Ovary (tissue), 10 donors: ENCODE measurements at places on chromosomes 3 and 15.

- DNase-seq, result peak; percentile 57
- H3K27me3 ChIP-seq, result no peaks in the 10 kb centered on the region
- no peaks in the 10 kb centered on the region for H3K36me3 ChIP-seq
- H3K4me1 ChIP-seq, result peaks cover 8% of the 10 kb centered on the region
These were observed 23.8 kb downstream of the MEX3B start for GRCh38 chr15:82021992-82022391.

DNA sequence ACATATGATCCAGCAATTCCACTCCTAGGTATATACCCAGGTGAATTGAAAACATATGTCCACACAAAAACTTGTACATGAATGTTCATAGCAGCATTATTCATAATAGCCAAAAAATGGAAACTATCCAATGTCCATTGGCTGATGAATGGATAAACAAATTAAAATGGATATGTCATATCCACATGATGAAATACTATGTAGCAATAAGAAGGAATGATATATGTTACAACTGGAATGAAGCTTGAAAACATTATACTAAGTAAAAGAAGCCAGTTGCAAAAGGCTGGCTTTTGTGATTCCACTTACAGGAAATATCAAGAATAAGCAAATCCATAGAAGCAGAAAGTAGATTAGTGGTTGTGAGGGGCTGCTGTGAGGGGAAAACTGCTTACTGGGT is 33.7 kb downstream of the BNC1 start:
- no peak for DNase-seq
- no peaks in the 10 kb centered on the region for H3K36me3 ChIP-seq
- no peaks in the 10 kb centered on the region for H3K27me3 ChIP-seq
- H3K4me1 ChIP-seq, result no peaks in the 10 kb centered on the region

- H3K27ac ChIP-seq, result no peak overlapping the region
- no peaks in the 10 kb centered on the region for H3K27me3 ChIP-seq
- DNase-seq, result no peak
- H3K4me3 ChIP-seq, result no peak overlapping the region
- H3K4me1 ChIP-seq, result no peaks in the 10 kb centered on the region
- H3K36me3 ChIP-seq, result no peaks in the 10 kb centered on the region
These were observed 6.9 kb upstream of the CX3CR1 start for GRCh38 chr3:39286771-39287170.

DNA sequence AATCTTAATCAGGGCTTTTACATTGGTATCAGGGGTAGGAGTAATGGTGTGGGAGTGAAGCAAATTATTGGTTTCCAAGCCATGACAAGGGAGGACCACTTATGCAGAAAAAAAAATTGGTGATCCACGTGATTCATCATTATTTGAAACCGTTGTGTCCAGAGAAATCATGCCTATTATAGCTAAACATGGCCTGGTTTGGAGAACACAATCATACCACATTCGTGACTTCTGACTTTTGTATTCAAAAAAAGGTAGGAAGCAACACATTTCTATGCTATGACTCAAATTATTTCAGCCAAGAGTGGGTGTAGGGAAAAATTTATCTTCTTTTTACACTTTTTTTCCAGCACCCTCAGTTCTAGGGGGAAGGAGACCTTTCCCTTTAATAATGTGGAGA is 924.3 kb upstream of the GBE1 start:
- no peaks in the 10 kb centered on the region for H3K36me3 ChIP-seq
- no peaks in the 10 kb centered on the region for H3K4me1 ChIP-seq
- H3K27me3 ChIP-seq, result no peaks in the 10 kb centered on the region
- H3K27ac ChIP-seq, result no peak overlapping the region
- no peak overlapping the region for H3K4me3 ChIP-seq
- no peak for DNase-seq

DNA sequence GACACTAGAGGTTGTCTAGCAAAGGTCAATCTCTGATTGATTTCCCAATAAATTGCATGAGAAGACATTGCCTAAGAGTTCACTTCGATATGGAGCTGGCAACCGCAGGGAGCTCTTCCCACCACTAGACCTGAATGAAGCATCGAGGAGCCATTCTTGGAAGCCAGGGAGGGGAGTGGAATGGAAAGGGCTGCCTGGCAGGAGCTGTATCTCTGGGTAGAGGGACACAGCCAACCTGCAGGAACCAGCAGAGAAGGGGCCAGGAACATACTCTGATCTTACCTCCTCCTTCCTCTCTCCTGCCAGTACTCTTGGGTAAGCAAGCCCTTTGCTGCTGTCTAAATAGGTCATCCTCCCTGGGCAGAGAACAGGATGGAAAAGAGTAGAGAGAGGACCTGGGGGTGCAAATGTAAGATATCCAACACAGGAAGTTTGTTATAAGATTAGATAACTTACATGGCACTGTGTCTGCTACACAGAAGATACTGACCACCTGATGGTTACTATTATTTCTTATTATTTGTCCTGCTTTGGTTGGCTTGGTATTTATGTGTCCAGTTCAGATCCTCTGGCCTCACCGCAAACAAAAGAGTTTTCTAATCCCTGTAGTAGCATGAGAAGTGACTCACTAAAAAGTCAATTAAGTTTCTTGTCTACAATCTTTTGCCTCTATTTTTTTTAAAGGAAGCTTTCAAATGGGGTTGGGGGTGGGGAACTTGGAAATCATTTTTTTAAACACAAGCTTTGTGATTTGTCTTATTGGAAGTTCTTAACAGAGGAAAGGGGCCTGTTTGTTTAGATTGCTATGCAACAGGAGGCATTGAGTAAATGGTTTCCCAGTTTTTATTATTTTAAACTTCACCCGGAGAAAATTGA is 156.7 kb upstream of the TSC22D2 start:
- no peak for DNase-seq
- H3K27me3 ChIP-seq, result no peaks in the 10 kb centered on the region
- no peak overlapping the region for H3K27ac ChIP-seq
- no peak overlapping the region for H3K4me3 ChIP-seq

- no peak for DNase-seq
- no peaks in the 10 kb centered on the region for H3K4me1 ChIP-seq
- no peaks in the 10 kb centered on the region for H3K36me3 ChIP-seq
- no peaks in the 10 kb centered on the region for H3K27me3 ChIP-seq
- H3K4me3 ChIP-seq, result no peak overlapping the region
These were observed 58.7 kb upstream of the MRPL3 start for GRCh38 chr3:131561511-131561910.

DNA sequence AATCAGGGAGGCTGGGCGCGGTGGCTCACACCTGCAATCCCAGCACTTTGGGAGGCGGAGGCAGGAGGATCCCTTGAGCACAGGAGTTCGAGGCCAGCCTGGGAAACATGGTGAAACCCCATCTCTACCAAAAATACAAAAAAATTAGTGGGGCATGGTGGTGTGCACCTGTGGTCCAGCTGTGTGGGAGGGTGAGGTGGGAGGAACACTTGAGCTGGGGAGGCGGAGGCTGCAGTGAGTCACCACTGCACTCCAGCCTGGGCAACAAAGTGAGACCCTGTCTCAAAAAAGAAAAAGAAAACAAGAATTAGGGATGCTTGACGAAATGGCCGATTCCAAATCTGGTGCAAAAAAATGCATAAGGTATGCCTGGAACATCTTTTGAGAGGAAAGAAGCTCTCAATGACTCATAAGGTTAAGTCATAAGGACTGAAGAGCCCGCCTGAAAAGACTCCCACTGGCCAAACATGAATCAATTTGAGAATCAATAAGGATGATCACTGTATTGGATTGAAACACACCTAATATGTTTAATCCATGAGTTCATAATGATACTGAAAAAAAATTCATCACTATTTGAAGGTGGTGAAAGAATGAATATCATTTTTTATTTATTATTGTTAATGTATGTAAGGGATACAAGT is 27.7 kb downstream of the BLM start:
- DNase-seq, result no peak
- no peaks in the 10 kb centered on the region for H3K27me3 ChIP-seq
- H3K36me3 ChIP-seq, result no peaks in the 10 kb centered on the region
- H3K4me3 ChIP-seq, result no peak overlapping the region
- H3K27ac ChIP-seq, result no peak overlapping the region

DNA sequence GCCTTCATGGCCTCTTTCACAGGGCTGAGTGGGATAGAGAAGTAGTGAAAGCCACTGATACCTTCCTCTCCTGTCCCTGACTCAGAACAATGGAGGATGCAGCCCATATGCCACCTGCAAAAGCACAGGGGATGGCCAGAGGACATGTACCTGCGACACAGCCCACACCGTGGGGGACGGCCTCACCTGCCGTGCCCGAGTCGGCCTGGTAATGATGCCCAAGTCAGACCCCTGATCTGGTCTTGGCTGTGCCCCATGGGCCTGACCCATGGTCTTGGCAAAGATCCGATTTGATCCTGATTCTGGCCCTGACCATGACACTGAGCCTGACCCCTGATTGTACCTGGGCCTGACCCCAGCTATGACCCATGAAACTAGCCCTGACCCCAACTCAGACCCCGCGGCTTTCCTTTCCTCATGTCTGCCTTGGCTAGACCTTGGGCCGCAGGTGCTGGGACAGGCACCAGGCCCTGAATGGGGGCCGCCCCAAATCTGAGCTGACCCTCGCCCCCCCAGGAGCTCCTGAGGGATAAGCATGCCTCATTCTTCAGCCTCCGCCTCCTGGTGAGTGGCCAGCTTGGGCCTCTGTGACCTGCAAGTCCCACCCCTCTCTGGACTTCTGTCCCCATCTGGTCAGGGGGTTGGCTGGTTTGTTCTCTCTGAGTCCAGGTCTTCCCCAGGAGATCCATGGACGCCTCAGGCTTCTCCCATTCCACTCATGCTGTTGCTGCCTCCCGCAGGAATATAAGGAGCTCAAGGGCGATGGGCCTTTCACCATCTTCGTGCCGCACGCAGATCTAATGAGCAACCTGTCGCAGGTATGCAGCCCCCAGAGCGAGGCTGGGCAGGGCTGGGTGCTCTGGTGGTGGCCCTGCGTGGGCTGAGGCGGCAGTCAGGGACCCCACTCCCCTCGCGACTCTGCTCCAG is 15.6 kb downstream of the NT5DC2 start:
- no peaks in the 10 kb centered on the region for H3K27me3 ChIP-seq
- no peaks in the 10 kb centered on the region for H3K36me3 ChIP-seq
- no peak overlapping the region for H3K27ac ChIP-seq
- peaks cover 7% of the 10 kb centered on the region for H3K4me1 ChIP-seq
- H3K4me3 ChIP-seq, result peak overlapping the region; percentile 32

DNA sequence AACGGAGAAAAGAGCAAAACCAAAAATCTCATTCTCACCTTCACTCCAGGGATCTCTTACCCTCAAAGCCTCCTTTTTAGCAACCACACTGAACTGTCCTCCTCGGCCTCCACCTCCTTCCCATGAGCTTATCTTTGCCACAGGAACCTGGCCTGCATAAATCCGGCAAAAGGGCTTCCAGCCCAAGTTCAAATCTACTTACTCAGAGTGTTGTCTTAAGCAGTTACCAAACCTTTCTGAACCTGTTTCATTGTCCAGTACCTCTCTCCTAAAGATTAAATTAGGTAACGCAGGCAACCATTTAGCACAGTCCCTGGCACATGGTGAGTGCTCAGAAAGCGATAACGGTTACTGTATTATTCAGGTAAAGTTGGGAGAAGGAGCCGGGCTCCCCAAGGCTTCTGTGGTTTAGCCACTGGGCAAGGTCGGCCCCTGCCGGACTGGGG is 777 bp downstream of the CIB1 start:
- no peaks in the 10 kb centered on the region for H3K27me3 ChIP-seq
- no peak for DNase-seq
- peak overlapping the region; percentile 66 for H3K4me3 ChIP-seq

GRCh38 chr3:154040283-154040682 is 80.9 kb upstream of the ARHGEF26 start:
- H3K27ac ChIP-seq, result no peak overlapping the region
- H3K36me3 ChIP-seq, result no peaks in the 10 kb centered on the region
- no peak overlapping the region for H3K4me3 ChIP-seq
- H3K4me1 ChIP-seq, result no peaks in the 10 kb centered on the region
- H3K27me3 ChIP-seq, result no peaks in the 10 kb centered on the region

DNA sequence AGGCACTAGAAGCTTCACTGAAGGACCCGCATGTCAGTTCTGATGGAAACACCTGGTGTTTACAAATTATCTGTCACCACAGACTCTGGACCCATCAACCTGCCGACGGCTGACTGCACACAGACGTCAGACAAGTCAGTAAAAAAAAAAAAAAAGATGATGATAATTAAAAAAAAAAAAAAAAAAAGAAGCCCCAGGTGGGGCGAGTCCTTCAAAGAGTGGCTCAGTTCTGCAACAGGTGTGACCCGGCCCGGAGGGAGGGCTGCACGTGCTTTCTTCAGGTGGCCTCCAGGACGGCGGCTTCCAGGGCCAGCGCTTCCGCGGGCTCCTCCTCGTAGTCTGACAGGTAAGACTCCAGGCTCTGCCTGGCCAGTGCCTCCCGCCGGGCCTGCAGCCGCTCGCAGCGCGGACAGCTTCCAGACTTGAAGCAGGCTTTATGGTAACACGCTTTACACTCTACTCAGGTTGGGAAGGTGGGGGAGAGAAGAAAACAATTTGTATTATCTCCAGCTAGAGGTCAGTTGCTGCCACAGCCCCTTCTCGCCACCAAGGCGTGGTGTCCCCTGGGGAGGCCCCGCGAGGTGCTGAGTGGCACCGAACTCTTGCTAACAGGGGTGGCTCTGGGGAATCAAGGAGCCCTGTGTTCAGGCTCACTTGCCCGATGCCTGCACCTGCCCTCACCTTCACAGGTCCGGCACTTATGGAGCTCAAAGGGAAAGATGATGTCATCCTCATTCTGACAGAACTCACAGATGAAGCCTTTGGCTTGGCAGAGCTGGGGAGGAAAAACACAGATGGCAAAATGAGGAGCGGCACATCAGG is 61.8 kb downstream of the RUBCN start:
- no peak overlapping the region for H3K4me3 ChIP-seq
- no peaks in the 10 kb centered on the region for H3K27me3 ChIP-seq
- no peak for DNase-seq
- no peaks in the 10 kb centered on the region for H3K36me3 ChIP-seq
- no peaks in the 10 kb centered on the region for H3K4me1 ChIP-seq

DNA sequence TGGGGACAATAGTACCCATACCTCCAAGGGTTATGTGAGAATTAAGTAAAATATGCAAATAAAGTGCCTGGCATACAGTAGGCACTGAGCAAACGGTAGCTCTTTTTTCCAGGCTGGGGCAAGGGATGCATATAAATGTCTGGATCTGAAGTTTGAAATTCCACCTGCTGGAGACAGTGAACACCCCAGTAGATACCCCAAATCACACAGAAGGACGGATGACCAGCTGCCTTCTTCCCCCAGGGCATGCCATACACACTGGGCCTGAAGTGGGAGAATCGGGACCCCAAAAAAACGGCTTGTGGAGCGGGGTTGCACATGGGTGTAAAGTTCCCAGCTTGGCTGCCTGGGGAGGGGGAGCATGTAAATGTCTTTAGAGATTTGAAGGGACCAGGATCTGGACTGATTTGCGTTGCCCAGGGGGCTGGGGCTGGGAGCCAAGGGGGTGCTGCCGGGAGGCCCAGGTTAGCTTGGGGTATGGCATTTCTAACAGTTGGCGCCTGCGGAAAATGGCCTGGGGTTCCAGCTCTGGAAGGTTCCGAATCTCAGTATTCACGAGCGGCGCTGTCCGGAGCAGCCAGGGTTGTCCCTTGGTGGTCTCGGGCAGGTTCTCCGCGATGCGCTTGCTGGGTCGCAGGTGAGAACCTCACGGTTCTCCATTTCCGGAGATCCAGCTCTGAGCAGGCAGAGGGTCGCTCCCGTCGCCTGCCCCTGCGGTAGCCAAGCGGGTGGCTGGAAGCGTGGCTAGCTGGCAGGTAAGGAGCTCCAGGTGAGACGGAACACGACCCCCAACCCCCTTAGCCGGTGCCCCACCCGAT is 42.6 kb upstream of the POLG start:
- no peak for DNase-seq
- H3K36me3 ChIP-seq, result no peaks in the 10 kb centered on the region
- no peak overlapping the region for H3K4me3 ChIP-seq
- peaks cover 3% of the 10 kb centered on the region for H3K27me3 ChIP-seq
